Activated T-helper 1 cell treated with Interleukin-2 at 50 U/mL for 16 hours (primary cell): ENCODE measurements at places on chromosomes 16 and 17.

DNA sequence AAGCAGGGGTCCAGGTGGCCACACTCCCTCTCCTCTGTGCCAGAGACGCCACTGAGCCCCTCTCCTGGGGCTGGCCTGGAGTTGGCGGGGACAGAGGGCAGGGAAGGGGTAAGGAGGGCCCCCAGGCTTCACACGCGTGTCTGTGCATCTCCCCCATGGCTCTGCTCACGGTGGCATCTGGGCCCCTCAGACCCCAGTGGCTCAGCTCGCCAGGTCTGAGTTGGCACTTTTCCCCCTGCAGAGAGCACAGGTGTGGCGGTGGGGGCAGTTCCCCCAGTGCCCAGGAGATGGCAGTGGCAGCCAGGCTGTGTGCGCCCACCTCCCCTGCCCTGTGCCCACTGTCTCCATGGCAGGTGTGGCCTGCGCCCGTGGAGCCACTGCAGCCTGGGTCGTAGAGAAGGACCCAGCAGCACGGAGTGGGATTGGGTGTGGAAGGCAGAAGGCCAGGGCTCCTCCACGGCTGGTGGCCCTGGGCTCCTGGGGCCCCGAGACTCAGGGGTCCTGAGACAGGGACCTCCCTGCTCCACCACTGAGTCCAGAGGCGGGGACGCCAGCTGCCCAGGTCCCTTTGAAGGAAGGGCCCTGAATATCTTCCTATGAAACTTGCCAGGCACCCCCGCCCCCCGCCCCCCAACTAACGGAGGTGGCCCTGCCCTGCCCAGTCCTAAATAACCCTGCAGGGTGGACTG, 4.3 kb upstream of the APRT start:
- no peak for DNase-seq

DNA sequence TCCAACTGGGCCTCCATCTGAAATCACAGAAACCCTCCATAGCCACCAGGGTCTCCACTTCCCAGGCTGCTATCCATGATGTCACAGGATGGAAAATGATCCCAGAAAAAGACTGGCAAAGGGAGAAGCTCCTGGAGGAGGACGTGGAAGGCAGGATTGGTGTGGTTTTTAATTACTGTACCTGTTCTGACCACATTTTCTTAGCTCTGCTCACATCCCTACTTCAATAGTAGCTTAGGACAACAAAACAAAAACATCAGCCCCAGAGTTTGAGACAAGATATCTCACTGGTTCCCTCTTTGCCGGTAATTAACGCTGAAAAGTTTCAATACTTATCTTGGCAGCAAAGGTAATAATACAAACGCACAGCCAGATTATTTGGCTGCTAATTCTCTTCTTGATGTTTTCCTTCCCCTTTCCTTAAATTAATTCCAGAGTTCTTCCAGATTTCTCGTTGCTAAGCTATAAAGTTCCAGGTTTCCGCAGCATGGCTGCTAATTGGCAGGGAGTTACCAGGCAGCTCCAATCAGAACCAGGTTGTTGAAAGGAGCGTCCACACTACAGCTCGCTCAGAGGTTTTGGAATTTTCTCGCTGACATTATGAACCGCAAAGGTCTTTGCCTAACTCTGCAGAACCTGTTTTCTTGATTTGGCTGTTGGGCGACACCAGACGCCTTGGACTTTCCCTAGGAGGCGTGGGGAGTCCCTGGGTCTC, 263.4 kb downstream of the MRTFB start:
- no peak for DNase-seq

DNA sequence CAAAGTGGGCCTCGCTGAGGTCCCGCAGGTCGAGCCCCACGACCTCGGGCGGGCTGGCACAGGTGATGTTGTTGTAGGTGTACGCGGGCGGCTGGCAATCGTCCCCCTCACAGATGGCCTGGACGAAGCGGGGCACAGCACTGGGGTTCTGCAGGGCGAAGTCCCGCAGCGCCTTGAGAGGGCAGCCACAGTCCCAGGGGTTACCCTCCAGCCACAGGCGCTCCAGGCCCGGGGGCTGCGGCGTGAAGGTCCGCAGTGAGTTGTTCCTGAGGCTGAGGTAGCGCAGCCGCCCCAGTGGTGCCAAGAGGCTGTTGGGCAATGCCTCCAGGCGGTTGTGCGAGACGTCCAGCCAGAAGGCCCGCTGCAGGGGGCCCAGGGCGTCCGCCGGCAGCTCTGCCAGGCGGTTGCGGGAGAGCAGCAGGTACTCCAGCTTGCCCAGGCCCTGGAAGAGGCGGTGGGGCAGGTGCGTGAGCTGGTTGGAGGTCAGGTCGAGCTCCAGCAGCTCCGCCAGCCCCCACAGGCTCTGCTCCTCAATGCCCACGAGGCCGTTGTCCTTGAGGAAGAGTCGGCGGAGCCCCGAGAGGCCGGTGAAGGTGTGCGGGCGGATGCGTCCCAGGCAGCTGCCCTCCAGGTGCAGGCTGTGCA, 2.8 kb downstream of the IGFALS start:
- DNase-seq = no peak

GRCh38 chr16:23962001-23962400, 126.2 kb downstream of the PRKCB start:
- DNase-seq = no peak

DNA sequence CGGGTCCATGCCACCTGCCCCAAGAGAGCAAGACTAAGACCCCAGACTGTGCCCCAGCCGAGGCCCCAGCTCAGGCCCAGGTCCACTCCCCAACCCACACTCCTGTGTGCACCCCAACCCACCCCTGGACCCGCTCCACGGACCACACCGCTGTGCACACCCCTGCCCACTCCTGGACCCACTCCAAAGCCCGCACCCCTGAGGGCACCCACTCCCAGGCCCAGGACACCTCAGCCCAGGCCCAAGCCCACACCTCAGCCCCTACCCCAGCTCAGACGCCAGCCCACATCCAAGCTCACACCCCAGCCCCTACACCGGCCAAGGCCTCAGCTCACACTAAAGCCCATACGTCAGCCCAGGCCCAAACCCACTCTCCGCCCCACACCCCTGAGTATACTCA, 1.1 kb downstream of the SPEM3 start:
- no peak for DNase-seq

DNA sequence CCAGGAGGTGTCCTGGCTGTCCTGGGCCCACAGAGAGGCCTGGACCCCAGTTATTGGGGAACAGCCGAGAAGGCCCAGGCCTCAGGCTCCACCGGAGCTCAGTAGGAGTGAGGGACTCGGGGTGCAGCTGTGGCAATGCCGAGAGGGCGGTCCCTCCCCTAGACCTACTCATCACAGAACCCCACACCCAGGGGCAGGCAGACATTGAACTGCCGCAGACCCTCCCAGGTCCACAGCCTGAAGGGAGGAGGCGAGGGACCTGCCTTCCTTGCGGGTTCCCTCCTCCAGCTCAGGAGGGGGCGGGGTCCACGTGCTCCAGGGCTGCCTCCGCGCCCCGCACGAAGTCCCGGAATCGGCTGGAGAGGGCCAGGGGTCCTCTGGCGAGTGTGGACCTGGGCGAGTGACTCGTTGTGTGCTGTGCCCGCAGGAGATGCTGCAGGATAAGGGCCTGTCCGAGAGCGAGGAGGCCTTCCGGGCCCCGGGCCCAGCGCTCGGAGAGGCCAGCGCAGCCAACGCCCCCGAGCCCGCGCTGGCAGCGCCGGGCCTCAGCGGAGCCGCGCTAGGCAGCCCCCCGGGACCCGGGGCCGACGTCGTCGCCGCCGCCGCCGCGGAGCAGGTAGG, 3.9 kb downstream of the TBX4 start:
- no peak for DNase-seq

- no peak for DNase-seq
These were observed 72.2 kb downstream of the XPO6 start for GRCh38 chr16:28139530-28139929.

DNA sequence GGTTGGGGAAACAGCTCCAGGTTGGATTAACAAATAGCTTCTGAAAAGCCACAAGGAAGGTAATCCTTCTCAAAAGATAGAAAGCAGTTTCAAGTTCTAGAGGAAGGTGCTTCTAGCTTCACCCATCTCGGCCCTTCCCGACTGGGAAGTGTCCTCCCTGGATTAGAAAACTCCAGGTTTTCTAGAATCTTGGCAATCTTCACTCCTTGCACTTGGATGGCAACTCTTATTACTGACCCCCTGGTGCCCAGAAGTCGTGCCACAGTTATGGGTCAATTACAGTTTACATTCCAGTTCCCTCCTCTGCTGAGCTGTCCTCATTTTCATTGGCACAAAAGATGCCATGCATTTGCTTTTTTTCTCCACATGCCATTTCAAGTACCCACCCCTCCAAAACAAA, 65.6 kb downstream of the SMG6 start:
- no peak for DNase-seq

DNA sequence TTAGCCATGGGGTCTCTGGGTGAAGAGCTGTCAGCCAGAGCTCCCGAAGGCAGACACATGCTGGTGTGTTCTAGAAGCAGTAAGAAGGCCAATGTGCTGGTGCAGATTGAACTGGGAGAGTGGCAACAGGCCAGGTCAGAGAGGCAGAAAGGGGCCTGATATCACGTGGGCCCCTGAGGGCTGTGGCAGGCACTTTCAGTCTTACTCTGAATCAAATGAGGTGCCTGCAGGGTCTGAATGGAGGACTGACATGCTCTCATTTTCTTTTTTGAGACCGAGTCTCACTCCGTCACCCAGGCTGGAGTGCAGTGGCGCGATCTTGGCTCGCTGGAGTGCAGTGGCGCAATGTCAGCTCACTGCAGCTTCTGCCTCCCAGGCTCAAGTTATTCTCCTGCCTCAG, 293.8 kb downstream of the ABCC12 start:
- no peak for DNase-seq

GRCh38 chr16:11205754-11206581, 50.0 kb downstream of the SOCS1 start:
- no peak for DNase-seq

DNA sequence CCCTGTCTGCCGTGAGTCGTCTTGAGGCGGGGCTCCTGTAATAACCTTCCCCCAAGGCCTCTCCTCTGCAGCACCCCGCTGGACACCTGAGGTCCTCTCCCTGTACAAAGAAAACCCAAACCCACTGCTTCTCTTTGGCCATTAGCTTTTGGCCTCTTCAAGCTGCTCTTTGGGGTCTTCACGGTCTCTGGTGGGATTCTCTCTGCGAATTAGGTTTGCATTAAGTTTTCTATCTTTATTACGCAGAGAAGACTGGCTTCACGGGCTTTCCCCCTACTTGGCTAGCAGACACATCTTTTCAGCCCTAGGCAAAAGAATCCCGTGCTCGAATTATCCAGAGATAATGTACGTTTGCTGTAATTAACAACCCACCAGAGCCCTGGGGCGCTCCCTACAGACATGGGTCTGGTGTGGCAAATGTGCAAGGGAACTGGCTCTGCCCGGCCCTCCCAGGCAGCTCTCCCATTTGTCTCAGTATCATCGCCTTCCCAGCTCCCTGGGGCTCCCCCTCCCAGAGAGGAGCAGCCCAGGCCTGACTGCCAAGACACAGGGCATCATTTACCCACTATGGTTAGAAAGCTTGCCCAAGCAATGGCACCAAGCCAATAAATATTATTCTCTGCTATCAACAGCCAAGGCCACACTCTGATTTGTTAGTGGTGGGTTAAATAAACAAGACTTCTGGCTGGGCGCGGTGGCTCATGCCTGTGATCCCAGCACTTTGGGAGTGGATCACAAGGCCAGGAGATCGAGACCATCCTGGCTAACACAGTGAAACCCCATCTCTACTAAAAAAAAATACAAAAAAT, 24.7 kb upstream of the KLHDC4 start:
- DNase-seq = no peak

DNA sequence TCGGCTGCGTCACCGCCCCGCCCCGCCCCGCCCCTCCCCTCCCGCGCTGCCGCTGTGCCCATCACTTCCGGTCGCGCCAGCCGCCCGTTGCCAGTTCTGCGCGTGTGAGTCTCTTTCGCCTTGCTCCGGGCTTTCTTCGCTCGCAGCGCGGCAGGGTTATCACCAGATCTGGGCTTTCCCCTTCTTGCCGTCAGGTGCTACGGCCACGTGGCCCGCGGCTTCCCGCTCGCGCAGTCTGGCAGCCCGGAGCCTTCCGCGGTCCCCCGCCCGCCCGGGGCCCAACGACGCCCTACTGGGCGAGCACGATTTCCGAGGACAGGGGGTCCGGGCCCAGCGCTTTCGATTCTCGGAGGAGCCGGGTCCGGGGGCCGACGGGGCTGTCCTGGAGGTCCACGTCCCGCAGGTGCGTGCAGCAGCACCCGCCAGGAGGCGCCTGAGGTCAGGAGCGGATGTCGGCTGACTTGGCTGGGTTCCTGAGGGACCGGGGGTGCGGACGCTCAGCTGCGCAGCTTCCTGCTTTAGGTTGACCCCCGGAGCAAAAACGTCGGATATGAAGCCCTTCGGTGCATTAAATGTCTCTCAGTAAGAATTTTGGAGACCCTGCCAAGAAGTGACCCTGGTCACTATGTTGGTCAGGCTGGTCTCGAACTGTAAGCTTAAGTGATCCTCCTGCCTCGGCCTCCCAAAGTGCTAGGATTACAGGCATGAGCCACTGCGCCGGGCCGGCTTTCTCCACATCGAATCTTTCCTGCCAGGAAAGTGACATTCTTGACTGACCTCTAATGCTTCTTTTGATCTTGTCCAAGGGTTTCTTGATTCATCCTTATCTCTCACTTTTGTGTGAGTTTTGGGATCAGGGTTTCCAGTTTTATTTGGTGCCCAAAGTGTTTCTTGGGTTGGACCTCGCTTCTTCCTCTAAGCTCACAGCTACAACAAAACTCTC, at the start of gene METTL23:
TSS of gene METTL23 (plus strand) at position 64 of the 943 bp plus-strand sequence. CDS start 2,872 bp downstream, outside the sequence.
- DNase-seq = peak; percentile 71

DNA sequence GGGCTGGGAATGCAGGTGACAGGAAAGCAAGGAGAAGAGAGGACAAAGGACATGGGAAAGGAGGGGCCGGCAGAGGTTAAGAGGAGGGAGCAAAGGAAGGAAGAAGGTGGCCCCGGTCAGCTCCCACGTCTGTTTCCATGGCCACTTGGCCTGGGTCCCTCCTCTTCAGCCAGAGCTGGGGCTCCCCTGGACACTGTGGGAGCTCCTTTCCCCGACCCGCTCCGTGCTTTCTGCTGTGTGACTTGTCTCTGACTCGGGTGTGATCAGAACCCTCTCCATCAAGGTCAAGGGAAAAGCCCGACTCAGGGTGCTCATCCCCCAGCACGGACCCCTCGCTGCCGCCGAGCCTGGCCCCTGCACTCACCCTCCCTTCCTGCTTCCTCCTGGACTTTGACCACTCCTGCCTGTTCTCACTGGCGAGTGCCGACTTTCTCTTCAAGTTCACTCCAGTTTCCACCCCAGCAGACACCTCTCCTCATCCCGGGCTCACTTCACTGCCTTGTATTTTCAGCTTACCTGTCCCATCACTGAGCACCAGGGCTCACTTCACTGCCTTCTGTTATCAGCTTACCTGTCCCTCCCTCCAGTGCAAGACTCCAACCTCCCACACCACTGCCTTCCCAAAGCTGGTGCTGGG, 61.2 kb downstream of the MEAK7 start:
- DNase-seq = no peak

GRCh38 chr16:47016700-47017133, 43.2 kb upstream of the DNAJA2 start:
- DNase-seq = no peak

DNA sequence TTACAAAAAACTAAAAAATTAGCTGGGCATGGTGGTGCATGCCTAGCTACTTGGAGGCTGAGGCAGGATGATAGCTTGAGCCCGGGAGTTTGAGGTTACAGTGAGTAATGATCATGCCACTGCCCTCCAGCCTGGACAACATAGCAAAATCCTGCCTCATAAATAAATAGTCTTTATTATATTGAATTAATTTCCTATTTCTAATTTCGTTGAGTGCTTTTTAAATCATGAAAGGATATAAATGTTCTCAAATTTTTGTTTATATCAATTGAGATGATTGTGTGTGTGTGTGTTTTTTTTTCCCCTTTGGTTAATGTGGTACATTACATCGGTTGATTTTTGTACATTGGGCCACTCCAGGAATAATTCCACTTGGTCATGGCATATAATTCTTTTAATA, 32.0 kb upstream of the AQP8 start:
- DNase-seq = no peak

GRCh38 chr16:73220836-73221235, 172.9 kb upstream of the ZFHX3 start:
- no peak for DNase-seq
